ENCODE measurements at places on chromosomes 2 and 18. TPM values are rescaled to one million over a fixed set of nuclear protein-coding genes. Genes with fewer than 3 reads are reported as not detected.

GRCh38 chr2:240794178-240794721 lies 25.8 kb downstream of the KIF1A start:
- no peak overlapping the region for H3K27ac ChIP-seq
- H3K4me3 ChIP-seq, result no peak overlapping the region
- H3K4me1 ChIP-seq, result no peaks in the 10 kb centered on the region
- H3K27me3 ChIP-seq, result peaks cover 7% of the 10 kb centered on the region
- DNase-seq, result no peak

DNA sequence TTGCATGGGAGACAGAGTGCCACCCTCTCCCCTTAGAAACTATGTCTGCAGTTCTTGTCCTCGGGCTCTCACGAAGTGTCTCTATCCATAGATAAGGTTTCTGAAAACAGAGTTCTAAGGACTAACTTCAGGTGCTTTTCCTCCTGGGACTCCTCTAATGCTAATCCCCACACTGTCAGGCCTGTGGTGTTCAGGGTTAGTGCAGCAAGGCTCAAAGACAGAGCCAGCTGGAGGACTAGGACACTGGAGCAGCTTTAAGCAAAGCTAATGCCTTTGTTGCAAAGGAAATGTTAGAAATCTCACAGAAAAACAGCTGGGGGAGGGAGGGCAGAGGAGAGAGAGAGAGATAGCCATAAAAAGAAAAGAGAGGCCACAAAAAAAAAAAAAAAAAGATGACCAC lies 824.0 kb upstream of the FSHR start:
- H3K4me3 ChIP-seq, result no peak overlapping the region
- H3K27me3 ChIP-seq, result peaks cover 6% of the 10 kb centered on the region
- no peak for DNase-seq
- no peaks in the 10 kb centered on the region for H3K4me1 ChIP-seq
- peaks cover 5% of the 10 kb centered on the region for H3K36me3 ChIP-seq

GRCh38 chr2:151669585-151670081 lies 64.6 kb downstream of the NEB start:
- peaks cover 12% of the 10 kb centered on the region for H3K4me1 ChIP-seq
- peak; percentile 15 for DNase-seq
- H3K27me3 ChIP-seq, result no peaks in the 10 kb centered on the region
- no peaks in the 10 kb centered on the region for H3K36me3 ChIP-seq

GRCh38 chr2:55839182-55839819 lies 84.3 kb downstream of the EFEMP1 start:
- no peaks in the 10 kb centered on the region for H3K4me1 ChIP-seq
- no peak for DNase-seq
- no peaks in the 10 kb centered on the region for H3K27me3 ChIP-seq
- H3K36me3 ChIP-seq, result no peaks in the 10 kb centered on the region

DNA sequence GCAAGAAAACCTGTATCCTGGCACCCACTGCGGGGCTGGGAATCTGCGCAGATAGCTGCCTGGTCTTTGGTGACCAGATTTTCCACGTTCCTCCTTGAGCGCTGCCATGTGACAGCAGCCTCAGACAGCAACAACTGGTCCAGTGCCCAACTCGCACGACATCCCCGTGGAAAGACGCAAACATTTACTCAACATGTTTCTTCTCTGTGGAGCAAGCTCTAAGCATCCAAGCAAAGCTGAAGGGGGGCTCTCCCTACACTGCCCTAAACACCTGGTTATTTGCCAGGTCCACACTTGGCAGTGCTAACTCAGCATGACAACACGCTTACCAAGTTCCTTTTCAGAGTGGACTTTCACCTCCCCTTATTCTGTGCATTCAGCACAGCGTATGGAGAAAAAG lies 11.3 kb downstream of the ZNF516 start:
- peaks cover 5% of the 10 kb centered on the region for H3K4me1 ChIP-seq
- no peaks in the 10 kb centered on the region for H3K36me3 ChIP-seq
- no peak overlapping the region for H3K27ac ChIP-seq
- no peak overlapping the region for H3K4me3 ChIP-seq
- peaks cover 6% of the 10 kb centered on the region for H3K27me3 ChIP-seq

GRCh38 chr2:172995323-172996244 lies 80.1 kb upstream of the MAP3K20 start:
- no peaks in the 10 kb centered on the region for H3K4me1 ChIP-seq
- no peak overlapping the region for H3K4me3 ChIP-seq
- no peak for DNase-seq
- H3K27ac ChIP-seq, result no peak overlapping the region
- peaks cover 8% of the 10 kb centered on the region for H3K27me3 ChIP-seq

ALPP gene
- not detected for total RNA-seq

TANC1 gene
- 0.35 TPM for total RNA-seq

OBSL1 gene
- total RNA-seq, result 0.83 TPM

HOXD3 gene
- not detected for total RNA-seq

RNF152 gene
- total RNA-seq, result 0.12 TPM

All from activated T-cell treated with anti-CD3 and anti-CD28 coated beads, Interleukin-2, amount 50 U/mL, for 72 hours (primary cell).